ENCODE measurements at places on chromosomes 2 and 18. TPM values are rescaled to one million over a fixed set of nuclear protein-coding genes. Genes with fewer than 3 reads are reported as not detected.

DNA sequence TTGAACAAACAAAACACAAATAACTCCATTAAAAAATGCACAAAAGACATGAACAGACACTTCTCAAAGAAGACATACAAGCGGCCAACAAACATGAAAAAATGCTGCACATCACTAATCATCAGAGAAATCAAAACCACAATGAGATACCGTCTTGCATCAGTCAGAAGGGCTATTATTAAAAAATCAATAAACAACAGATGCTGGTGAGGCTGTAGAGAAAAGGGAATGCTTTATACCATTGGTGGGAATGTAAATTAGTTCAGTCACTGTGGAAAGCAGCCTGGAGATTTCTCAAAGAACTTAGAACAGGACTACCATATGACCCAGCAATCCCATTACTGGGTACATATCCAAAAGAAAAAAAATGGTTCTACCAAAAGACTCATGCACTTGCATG, 37.8 kb downstream of the GPR155 start:
- no peak for DNase-seq

DNA sequence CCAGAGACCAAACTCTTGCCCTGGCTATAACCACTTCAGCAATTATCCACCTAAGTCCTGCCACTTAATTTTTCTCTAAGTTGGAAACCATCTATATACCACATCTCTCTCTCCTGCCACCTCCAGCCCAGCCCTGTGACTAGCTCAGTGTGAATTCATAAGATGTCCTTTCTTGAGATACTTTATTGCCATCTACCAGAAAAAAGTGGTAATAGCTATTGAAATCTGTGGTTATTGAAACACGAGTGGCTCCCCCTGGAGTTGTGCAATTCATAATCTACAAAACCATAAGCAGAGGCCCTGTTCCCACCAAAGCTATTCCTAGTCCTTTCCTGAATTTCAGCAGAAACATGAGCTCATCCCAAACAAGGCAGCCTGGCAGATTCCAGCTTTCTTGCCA, 324.0 kb downstream of the TXNL1 start:
- DNase-seq: no peak

- no peak for DNase-seq
Observed at GRCh38 chr18:9743200-9744016, 35.3 kb downstream of the RAB31 start.

DNA sequence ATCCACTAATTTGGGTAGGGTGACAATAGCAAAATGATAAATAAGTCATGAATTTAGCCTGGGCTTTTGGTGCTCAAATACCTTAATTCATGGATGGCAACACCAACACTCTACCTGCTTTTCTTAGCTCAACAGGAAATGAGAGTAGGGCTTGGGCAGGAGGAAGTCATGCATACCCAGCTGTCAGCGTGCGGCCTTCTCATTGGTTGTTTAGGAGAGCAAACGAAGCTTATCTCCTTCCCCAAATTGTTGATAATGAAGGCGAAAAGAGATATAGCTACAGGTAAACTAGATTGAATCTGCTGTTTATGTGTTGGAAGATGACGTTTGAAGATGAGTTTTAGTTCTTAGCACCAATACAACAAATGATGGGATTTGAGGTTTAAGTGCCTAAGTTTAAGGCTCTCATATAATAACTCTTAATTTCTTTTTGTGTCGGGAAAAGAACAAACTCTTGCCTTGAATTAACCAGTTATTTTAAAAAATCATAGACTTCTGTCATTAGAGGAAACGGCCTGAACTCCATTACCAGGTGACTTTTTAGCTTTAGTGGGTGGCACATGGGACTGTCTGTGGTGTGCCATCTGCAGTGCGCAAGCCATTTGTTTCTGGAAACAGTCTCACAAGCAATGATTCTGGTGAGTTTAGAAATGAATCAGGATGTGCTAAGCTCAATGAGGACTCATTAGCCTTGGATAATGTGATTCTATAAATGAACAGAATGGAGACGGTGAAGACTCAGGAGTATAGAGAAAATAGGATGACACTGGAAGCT, 19.8 kb downstream of the MAP4K4 start:
- DNase-seq: no peak

DNA sequence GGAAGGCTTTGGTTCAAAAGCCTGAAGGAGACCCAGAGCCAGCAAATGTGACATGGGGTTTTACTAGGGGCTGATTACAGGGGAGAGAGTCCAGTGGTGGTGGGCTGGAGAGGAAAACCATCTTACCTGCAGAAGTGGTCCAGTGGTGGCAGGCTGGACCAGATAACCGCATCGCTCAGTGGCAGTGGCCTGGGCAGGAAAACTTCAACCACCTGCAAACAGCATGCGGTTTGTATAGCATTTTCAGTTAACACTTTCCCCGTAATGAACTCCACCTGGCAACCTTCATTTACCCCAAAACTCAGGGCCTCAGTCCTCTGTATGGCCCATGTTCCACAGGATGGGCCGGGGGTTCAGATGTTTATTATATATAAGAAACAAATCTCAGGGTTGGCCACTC, 114.4 kb downstream of the LRRTM1 start:
- DNase-seq: no peak

DNA sequence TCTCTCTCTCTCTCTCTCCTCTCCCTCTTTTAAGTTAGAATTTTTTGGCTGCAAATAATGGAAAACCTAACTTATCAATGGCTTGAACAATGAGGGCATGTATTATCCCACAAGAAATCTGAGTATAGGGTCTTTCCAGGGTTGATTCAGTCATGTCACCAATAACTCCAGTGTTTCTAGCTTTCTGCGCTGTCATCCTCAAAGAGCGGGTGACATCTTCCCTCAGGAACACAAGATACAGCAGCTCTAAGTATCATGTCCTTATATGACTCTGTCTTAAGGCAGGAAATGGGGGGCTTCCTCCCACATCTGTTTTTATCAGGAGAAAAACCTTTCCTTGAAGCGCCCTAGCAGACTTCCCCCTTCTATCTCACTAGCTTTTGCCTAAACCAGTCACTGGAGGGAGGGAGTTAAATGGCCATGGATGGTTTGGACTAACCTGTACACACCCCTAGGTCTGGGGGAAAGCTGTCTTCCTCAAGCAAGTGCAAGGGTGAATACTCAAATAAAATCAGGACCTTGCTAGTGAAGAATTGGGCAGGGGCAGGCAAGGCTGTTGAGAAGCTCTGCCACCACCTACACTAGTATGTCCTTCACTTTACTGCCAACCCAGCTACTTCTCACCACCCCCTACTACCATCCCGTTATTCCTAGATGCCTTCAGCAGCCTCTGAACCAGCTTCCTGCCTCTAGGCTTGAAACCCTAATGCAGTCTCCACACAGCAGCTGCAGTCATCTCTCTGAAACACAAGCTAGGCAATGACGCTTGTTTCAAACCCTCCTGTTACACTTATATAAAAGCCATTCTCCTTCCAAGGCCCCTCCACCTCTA, 7.5 kb upstream of the TUBA4A start:
- DNase-seq: no peak

Gene ZNF396
- total RNA-seq: 3.1 TPM
